ENCODE measurements at places on chromosomes 13 and 19.
A peak's percentile ranks its signal among the peaks of the same experiment; 100 is the strongest.

GRCh38 chr13:114341003-114341777 lies 26.9 kb downstream of the CHAMP1 start:
- DNase-seq: no peak

DNA sequence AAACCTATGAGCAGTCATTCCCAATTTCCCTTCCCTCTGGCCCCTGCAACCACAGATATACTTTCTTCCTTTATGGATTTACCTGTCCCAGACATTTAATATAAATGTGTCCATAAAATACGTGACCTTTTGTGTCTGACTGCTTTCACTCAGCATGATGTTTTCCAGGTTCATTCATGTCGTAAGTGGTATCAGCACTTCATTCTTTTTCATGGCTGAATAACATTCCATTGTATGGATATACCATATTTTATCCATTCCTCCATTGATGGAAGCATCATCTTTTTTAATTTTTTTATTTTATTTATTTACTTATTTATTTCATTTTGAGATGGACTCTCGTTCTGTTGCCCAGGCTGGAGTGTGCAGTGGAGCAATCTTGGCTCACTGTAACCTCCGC lies 8.0 kb upstream of the PPP6R1 start:
- no peak for DNase-seq

DNA sequence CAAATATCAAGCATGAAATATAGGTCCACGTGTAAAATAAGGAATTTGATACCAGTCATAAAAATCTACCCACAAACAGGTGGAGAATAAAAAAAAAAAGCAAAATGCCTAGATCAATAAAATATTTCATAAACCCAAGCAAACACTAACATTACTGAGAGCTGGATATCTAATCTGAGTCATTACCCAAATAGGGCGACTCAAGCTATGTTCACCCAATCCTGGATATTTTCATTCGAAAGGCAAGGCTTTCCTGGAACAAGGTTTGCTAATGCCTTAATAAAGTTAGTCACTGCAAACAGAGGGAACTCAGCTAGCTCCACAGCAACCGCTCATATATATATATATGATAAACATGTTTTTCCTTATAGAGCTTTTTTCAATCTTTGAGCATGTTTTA lies 33.5 kb upstream of the TM9SF2 start:
- DNase-seq: no peak

DNA sequence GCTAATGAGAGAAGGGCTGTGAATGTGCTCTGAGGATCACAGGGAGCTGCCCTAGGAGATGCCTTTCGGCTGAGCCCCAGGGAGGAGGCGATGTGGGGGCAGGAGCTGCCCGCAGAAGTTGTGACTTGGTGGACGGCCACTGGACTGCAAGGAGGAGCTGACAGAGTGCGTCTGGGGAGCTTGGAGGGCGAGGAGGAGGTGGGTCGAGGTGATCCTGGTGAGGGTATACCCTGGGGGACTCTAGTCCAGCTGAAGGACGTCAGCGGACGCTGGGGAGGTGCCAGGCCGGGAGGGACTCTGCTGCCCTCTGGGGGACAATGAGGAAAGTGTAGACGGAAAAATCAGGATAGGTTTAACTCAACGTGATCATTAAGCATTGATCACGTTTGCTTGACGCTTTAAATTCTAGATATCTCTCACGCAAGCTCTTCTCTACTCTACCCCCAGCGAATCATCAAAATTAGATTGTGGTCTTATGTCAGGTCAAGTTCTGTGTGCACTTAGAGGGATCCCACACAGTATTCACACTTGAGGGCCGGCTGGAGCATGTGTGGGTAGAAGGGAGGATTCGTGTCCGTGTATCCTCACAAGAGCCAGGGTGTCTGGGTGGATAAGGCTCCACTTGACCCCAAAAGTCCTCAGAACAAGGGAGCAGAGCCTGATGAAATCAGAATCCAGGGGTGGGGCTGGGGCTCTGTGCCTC lies 3.3 kb upstream of the CEACAM7 start:
- DNase-seq: no peak

- no peak for DNase-seq
Observed at GRCh38 chr13:89457977-89458376, 1786.8 kb downstream of the SLITRK5 start.

DNA sequence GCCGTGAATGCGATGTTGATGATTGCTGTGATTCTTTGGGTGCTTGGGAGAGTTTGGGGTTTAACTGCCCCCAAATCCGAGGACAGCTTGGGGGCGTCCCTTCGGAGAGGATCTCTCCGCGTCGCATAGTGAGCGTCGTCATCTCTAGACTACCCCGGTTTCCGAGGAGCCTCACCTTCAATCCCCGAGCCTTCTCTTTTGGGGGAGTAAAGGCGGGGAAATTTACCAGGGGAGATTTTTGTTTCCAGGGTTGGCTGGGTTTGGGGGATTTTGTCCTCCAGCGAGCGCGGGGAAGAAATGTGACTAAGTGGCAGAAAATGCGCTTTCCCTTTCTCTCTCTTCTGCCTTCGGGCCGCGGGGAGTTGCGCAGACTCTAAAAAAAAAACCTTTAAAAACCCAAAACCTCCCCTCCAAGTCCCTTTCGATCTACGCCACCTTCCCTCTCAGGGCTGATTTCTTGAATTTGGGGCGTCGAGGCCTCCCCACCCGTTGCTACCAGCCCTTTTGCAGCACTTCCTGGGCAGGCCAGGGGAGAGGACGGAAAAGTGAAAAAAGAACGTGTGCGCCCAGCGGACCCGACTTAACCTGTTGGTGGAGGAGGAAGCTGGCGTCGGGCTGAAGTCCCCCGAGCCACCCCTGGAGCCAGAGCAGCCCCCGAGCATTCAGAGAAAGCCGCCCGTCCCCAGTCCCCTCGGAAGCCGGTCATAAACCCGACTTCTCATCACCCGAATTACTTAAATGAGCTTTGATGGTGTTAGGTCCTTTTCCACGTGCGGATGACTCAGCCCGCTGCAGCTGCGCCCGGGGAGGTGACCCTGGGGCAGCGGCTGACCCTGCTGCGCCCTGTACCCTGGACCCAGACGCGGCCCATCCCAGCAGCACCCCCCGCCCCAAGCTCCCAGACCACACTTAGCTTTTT lies 17.7 kb downstream of the NFIX start:
- DNase-seq: peak; percentile 33

GRCh38 chr19:17843908-17844490 lies 3.8 kb downstream of the JAK3 start:
- DNase-seq: no peak

DNA sequence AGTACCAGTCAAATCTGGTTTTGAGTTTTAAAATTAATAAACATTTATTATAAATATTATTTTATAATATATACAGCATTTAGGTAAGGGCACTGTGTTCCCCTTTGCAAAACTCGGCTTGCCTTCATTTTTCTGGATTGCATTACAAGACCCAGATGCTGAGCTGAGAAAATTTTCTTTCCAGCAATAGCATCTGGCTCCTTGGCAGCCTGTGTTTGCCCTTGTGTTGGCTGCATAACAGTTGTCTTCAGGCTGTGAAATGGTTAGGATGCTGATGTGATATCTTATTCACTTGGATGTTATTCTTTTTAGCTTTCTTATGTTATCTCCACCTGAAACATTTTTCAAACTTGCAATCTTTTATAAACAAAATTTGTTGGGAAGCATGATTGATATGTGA lies 784.4 kb downstream of the DACH1 start:
- no peak for DNase-seq

- no peak for DNase-seq
Observed at GRCh38 chr13:25943658-25944057, 108.2 kb downstream of the SHISA2 start.

DNA sequence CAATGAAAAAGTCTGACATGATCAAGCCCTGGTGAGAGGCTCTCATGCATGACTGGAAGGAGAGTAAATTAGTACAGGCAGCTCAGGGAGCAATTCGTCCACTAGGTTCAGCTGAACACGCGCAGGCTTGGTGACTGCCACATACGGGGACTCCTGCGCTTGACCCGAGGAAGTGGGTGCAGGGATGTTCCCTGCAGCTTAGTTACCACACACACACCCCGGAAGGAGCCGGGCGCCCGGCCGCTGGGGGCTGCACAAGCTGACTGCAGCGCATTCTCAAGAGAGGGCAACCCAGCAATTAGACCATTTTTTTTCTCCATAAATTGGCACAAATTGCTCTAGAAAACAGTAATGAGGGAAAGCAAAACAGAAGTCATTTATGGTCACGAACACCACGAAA lies 23.0 kb upstream of the MIER2 start:
- no peak for DNase-seq

- no peak for DNase-seq
Observed at GRCh38 chr19:6271251-6271650, 8.5 kb downstream of the MLLT1 start.

GRCh38 chr13:44908266-44908665 lies 81.0 kb downstream of the NUFIP1 start:
- DNase-seq: no peak

DNA sequence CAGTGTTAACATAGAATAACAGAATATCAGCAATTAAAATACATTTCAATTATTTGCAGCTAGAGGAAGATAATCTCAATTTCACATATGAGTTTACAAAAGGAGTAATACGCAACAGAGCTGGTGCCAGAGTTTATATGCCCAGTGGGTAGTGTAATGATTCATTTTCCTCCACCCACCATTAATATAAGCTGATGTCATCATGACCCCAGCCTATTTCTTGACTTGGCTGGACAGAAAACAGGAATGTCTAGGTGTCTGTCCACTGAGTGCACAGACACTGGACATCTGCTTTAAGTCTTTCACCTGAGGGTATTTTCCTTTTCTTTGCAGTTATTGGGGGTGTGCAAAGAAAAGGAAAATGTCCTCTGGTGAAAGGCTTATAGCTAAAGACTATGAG lies 335.5 kb downstream of the TBC1D4 start:
- no peak for DNase-seq

DNA sequence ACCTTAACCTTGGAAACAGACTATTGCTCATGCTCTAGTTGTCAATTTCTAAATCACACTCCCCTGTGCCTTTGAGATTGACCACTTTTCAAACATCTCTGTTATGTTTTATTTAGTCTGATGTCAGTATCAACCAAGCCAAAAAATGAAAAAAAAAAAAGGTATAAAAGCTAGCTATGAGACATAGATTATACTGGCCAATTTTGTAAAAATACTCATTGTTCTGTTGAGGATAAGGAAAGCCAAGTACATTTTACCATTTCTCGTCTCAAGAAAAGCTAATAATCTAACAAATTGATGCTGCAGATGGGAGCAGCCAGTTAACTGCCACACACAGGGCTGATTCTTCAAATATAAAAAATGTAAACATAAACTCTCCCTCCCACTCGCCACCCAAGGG lies 572.6 kb upstream of the KLF12 start:
- DNase-seq: no peak

- no peak for DNase-seq
Observed at GRCh38 chr19:10120538-10121189, 965 bp upstream of the EIF3G start.

DNA sequence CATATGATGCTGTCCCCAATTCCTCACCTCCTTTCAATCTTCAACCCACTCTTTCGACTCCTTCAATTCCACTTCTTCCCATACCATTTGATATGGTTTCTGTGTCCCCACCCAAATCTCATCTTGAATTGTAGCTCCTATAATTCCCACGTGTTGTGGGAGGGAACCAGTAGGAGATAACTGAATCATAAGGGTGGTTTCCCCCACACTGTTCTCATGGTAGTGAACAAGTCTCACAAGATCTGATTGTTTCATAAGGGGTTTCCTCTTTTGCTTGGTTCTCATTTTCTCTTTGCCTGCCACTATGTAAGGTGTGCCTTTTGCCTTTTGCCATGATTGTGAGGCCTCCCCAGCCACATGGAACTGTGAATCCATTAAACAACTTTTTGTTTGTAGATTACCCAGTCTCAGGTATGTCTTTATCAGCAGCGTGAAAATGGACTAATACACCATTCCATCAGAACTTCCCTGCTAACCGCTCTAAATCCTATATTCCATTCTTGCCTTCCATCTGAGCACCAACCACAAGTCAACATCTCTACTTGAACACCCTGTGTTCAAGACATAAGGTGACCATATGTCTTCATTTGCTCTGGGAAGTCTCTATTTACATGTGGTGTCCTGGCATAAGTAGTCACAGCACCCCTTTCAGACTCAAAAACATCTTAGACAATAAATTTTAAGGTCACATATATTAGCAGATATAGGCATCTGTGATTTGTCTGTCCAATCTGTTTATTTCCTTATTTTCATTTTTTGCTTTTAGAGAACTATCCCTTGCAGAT lies 122.9 kb downstream of the TSHZ3 start:
- no peak for DNase-seq

- no peak for DNase-seq
Observed at GRCh38 chr19:18385675-18386542, at the start of gene GDF15. Gene GDF15 (plus strand): TSS chr19:18386158. CDS start chr19:18386190, 32 bp downstream.

GRCh38 chr13:97483465-97483864 lies 49.5 kb downstream of the RAP2A start:
- DNase-seq: no peak

GRCh38 chr19:46202872-46203860 lies 26.4 kb upstream of the IGFL1 start:
- no peak for DNase-seq

DNA sequence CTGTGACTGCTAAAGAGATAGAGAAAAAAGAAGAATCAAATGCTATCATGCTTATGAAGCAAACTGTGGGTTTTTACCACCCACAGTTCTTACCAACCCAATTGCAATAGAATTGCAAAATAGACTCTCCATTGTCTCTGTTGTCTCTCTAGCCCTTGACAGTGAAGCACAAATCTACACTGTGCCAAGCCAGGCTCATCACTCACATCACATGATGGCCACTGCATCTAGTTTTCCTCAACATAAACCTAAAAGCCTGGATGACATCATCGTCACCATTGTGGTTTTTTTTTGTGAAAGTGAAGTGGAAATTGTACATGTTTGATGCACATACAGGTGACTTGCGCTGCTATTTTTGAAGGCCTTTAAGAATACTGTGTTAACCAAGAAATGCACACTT lies 56.1 kb downstream of the KL start:
- no peak for DNase-seq

GRCh38 chr13:42607546-42607945 lies 33.6 kb downstream of the TNFSF11 start:
- no peak for DNase-seq

- DNase-seq: no peak
Observed at GRCh38 chr13:37090912-37091311, 14.6 kb downstream of the CSNK1A1L start.

- DNase-seq: no peak
Observed at GRCh38 chr19:38173291-38174041, 50.6 kb downstream of the DPF1 start.

- no peak for DNase-seq
Observed at GRCh38 chr13:45674908-45675307, 27.2 kb upstream of the CBY2 start.

DNA sequence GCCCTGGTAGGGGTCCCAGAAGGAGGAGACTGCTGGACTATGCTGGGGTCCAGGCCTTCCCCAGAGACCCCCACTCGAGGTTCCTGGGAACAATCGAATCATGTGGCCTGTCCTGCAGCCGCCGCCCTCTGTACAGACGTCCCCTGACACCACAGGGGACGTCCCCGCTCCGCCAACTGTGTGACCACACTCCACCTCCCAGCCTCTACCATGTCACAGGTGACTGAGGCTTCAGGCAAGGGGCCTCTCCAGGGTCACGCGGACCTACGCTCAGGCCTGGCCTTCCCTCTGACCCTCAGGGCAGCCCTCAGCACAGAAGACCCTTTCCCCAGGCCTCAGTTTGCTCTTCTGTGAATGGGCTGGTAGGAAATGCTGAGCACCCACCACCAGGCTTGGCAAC lies 13.1 kb upstream of the TMEM161A start:
- DNase-seq: no peak
